NCI-H446 (cell line): ENCODE measurements at places on chromosomes 11 and 22.

GRCh38 chr11:5129457-5129877 lies 8.7 kb downstream of the OR52A5 start:
- DNase-seq, result no peak

DNA sequence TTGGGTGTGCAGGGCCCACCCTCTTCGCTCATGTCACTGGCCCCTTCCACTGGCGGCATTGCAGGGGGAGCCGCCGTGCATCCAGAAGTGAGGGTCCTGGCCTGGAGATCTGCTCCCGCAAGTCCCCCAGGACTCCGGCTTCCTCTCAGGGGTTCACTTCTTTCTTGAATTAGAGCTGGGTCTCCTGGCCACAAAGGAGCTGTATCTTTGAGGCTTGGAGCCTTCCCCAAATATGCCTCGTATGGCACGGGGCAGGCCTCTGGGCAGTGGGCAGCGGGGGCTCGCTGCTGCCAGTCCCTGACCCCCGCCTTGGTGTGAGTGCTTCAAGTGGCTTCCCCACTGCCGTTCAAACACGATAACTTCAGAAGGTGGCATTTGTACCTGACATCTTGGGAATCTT lies 7.4 kb upstream of the IFITM3 start:
- no peak for DNase-seq

DNA sequence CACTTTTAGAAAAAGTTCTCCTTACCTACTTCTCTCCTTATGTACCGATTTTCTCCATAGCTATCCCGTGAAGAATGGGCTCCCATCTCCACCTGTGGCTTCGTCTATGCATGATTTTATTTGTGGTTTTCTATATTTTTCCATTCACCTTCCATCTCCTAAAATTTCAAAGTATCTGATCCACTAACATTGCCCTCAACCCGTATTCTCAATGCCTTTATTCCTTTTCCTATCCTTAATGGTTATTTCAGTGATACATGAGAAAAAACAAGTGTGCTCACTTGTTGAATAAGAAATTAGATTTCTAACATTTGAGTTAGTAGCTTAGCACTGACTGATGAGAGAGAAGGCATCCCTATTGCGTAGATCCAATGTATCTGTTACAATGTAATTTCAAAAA lies 16.9 kb downstream of the CYP2R1 start:
- DNase-seq, result no peak

DNA sequence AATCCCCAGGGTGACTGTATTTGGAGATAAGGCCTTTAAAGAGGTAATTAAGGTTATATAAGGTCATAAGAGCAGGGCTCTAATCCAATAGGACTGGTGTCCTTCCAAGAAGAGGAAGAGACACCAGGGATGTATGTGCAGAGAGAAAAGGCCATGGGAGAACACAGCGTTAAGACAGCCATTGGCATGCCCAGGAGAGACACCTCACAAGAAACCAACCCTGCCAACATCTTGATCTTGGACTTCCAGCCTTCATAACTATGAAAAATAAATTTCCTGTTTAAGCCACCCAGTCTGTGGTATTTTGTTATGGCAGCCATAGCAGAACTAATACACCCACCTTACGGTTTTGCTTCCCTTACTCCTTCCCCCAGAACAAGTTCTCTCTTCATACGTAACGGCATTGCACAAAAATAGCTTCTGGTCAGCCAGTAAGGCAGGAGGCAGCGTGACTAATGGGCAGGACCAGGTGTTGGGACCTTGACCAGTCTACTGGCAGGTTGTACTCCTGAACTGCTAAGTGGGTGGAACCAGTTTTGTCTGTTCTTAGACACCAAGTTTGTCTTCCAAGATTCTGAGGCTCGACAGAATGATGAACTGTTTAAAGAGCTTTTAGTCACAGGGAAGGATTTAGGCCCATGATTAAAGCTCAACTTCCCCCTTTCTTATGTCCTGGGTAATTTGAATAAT lies 31.9 kb upstream of the UPB1 start:
- no peak for DNase-seq

DNA sequence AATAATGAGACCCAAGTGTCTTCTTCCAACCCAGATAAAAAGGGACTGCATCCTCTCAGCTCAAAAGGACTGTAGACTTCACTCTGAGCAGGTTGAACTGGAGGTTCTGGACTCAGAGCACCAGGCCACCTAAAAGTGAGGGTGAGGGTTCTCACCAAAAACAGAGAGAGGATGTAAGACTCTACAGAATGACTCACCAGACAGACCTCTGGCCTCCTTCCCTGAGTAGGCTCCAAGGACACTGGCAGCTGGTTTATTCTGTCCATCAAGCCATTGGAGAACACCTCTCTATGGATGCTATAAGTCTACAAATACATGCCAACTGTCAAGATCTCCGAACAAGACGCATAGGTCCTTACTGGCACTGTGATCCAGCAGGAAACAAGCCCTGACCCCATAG lies 27.2 kb downstream of the FEZ1 start:
- no peak for DNase-seq

GRCh38 chr11:133934599-133935550 lies 21.9 kb downstream of the IGSF9B start:
- no peak for DNase-seq

- no peak for DNase-seq
Observed at GRCh38 chr22:37259540-37260029, 15.5 kb upstream of the RAC2 start.

- no peak for DNase-seq
Observed at GRCh38 chr11:102172127-102172848, 62.0 kb downstream of the YAP1 start.
